ENCODE measurements at places on chromosomes 6 and 20.

DNA sequence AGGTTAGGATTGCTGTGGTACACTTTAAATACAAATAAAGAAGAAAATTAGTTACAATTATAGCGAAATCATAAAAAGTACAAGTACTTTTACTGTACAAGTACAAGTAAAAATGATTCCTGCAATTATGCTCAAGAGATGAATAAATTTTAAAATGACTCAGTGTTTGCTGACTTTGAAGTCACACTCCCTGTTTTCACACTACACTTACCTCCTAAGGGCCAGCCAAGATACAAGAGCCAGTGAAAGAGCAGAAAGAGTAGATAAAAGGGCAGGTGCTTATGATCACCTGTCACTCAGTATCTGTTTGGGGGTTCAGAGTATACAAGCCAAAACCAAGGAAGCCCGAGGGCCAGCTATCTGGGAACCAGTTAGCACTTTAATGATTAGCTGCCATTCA lies 41.0 kb upstream of the COL21A1 start:
- no peak for DNase-seq

DNA sequence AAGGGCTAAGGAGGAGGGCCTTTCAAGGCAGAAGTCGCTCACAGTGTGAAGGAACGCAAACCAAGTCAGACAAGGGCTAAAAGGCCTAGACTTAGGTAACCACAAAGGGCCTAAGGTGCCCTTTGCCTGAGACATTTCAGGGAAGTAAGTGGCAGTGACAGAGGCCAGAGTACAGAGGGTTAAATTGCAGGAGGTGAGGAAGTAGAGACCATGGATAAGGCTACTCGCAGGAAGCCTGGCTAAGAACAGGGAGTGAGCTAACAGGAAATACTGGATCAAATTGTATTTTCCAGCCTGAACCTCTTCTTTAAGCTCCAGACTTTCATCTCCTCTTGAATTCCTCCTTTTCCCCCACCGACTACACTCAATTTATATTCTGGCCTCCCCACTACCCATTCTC lies 16.6 kb downstream of the ZHX3 start:
- no peak for DNase-seq

- no peak for DNase-seq
Observed at GRCh38 chr20:31869942-31870725, at the start of the genes DUSP15 and TTLL9. TSS of gene DUSP15 (minus strand) at chr20:31870527. CDS start at chr20:31870337, 190 bp downstream. TSS of gene TTLL9 (plus strand) at chr20:31870634. CDS start at chr20:31871127, 493 bp downstream.

DNA sequence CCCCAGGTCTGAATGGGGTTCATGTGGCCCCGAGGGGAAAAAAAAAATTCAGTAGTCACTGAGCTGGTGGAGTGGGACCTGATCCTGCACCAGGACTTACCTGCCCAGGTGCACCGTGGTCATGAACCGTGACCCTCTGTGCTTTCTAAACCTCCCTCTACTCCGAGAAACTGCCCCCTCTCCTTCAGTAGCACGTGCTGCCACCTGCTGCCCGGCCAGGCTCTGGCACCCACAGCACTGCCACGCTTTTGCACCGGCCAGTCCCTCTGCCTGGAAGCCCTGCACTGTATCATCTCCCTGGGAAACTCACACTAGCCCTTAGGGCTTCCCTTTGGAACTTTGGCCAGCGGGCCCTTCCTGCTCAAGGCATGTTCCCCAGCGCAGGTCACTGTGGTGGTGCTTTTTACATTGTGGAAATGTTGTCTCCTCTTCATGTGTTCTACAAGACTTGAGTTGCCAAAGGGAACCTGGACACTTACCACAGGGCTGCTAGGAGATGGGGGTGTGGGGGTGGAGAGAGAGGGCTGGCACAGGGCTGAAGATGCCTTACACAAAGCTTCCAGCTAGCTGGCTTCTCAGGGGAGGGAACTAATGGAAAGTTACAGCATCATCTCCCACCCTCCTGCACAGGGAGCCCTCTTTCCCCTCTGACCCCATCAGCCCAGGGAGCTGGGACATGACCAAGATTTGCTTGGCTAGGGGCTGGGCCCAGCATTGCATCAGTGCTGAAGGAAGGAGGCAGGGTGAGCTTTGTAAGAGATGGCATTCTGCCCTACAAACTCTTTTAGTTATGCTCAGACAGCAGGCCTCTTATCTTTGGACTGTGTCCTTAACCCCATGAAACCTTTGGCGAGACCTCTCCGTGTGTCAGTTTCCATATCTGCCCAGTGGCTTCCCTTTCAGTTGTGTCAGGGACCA lies 2.5 kb upstream of the PTPRT start:
- DNase-seq, result peak; percentile 6

GRCh38 chr20:40961686-40962640 lies 66.7 kb upstream of the TOP1 start:
- no peak for DNase-seq

- DNase-seq, result no peak
Observed at GRCh38 chr20:21358737-21359136, 38.6 kb downstream of the NKX2-4 start.

- peak; percentile 64 for DNase-seq
Observed at GRCh38 chr6:80282913-80283554, 176.6 kb downstream of the BCKDHB start.

DNA sequence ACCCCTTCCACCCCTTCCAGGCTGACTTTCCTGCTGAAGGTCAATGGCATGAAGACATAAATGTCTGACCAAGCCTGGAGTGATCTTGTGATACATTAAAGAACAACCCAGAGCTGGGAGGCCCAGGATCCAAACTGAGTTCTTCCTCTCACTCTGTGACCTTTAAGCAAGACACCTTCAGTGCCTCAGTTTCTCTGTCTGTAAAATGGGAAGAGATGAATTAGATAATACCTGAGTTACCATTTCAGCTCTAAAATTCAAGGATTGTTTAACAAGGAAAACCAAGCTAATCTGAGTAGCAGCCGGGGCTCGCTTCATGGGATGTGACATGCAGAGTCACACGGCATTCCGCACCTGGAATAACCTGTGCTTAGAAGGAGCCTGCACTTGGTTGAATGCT lies 7.0 kb upstream of the NFATC2 start:
- no peak for DNase-seq

DNA sequence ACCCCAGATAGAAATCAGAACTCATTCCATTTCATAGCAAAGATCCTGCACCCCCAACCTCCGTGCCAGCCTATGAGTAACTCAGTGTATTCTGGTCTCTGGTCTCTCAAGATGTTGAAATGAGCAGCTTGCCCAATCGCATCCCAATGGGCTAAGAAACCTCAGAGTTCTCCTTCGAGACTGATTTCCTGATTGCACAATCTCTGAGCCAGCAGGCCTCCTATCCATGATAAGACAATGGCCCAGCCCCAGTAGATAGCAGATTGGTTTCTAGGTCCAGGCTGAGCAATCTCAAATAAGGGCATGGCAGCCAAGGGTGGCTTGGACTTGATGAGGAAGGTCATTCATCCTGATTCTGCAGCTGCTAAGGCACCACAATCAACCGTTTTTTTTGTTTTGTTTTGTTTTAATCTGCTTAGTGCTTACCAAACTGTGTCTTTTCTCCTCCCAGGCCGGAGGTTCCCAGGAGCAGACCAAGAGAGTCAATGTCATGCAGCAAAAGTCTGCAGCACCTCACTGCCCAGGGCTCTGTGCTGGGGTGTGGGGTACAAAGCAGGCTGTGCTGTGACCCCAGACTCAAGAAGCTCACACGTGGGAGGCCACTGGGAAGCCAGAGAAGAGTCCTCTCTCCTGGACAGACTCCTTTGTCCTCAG lies 125.1 kb upstream of the NXT1 start:
- peak; percentile 95 for DNase-seq

DNA sequence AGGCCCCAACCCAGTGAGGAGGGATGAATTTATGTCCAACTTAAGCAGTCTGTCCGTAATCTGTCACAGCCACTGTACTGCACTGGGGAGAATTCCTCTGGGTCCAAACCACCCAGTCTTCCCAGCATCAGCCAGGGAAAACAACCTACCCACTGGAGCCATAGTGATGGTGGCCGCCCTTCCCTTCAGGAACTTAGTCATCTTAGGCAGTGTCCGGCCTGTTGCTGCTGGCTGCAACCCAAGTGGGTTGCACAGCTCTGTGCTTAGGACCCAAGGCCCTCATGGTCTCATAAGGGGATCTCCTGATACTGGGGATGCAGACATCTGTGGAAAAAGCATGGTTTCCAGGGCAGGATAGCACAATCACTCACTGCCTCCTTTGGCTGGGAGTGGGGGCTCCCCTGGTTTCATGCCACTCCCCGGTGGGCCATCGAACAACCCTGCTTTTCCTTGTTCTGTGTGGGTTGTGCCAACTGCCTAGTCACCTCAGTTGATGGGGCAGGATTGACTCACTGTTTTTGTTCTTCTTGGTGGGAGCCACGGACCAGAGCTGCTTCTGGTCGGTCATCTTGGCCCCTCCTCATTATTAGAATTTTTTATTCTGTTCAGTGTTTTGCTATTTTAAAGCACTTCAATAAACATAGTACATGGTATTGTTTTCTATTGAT lies 591.9 kb downstream of the DOK5 start:
- DNase-seq, result no peak

DNA sequence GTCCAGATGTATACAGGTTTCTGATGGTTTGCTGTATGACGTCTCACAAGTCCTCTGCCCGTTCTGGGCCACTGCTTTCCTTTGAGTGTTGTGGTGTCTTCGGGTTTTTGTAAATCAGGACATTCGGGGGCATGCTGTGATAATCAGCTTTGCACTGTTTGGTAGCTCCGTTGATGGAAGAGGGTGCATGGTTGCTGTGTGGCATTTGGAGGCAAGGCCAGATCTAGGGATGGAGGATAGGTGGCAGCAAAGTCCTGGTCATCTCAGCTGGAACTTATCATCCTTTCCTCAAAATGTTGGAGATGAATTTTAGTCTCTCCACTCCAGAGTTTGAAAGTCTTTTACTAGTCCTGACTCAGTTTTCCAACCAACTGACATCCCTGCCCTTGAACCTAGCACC lies 91.0 kb downstream of the SCP2D1 start:
- DNase-seq, result no peak

DNA sequence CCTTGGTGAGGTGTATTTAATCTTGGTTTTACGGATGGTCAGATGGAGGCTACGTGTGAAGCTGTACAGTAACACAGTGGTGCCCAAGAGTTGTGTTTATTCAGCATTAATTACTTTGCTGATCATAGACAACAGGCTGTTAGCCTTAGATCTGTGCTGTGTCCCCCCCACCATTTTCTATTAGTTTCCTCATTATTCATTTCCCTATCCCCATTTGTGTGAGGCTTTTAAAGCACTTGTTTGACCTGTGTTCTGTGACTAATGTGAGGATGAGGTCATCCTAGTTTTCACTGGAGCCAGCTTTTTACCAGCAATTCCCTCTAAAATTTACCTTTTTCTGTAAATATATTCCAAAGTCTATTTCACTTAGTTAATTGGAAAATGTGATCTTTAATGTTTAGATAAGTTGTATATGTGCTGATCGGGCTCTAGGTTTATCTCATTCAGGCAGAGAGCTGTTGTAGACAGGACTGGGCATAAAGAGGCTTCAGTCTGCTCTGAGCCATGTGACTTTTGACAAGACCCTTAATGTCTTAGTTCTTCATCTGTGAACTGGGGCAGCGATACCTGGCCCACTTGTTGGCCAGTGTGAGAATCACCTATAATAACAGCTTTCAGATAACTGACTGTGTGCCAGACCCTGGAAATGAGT lies 8.4 kb downstream of the MAPRE1 start:
- peak; percentile 39 for DNase-seq

- DNase-seq, result no peak
Observed at GRCh38 chr20:17066902-17067301, 159.9 kb upstream of the PCSK2 start.

- DNase-seq, result no peak
Observed at GRCh38 chr6:161163466-161164181, 110.2 kb downstream of the AGPAT4 start.
